ENCODE measurements at places on chromosomes 16 and 17.

DNA sequence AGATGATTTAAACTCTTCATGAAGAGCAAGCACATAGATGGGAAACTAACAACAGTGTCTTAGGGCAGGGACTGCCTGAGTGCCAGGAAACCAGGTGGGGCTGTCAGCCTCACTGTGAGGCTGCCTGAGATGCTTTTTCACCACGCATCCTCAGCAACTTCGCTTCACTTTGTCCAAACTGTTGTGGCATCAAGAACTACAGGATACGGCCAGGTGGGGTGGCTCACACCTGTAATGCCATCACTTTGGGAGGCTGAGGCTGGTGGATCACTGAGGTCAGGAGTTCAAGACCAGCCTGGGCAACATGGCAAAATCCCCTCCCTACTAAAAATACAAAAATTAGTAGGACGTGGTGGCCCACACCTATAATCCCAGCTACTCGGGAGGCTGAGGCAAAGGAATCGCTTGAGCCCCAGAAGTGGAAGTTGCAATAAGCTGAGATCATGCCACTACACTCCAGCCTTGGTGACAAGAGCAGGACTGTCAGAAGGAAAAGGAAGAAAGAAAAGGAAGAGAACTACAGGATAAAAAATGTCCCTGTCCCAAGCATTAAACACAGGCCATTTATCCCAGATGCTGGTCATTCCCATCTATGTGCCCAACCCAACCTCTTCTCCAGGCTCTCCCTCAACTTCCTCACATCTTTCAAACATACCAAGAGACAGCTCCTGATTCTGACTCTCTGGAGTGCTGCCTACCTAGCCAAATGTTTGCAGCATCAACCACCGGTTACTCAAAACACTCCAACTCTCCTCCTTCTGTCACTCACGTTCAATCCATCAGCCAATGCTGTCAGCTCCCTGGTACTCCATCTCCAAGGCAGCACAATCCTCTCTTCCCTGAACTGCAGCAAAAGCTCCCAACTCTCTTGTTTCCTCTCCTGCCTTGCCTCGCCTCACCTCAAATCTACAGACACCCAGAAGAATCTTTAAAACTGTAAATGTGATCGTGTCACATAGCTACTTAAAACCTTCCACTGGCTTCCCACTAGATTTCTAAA is 1.6 kb downstream of the EIF4A3 start:
- DNase-seq, result no peak
- peak overlapping the region; percentile 96 for H3K27ac ChIP-seq
- peaks cover 8% of the 10 kb centered on the region for H3K4me1 ChIP-seq

DNA sequence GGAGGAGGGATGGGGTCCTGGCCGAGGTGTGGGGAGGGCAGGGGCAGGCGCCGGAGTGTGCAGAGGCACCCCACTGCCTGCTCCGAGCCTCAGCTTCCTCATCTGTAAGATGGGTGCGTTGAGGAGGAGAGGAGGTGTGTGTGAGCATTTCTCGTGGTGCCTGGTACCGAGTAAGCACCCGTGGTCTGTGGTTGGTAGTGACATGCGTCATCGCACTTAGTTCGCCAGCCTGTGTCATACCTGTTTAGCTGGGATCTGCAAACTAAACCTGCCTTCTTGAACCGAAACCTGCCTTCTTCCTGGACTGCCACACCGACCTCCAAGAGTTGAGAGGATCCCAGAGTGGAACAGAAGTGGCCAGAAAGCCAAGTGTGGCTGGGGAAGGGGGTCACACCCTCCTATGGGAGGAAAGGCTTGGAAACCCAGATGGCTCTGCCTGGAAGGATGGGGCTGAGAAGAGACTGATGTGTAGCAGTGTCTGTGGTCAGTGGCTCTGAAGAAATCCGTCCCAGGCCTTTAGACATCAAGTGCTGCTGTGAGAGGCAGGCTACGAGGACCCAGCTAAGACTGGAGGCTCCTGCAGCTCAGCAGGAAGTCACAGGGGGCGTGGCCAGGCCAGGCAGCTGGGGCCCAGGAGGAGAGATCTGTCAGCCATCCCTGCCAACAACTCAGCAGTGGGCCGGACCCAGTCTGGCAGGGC is 162.6 kb upstream of the PLCG2 start:
- peak; percentile 57 for DNase-seq
- no peak overlapping the region for H3K27ac ChIP-seq
- H3K4me1 ChIP-seq, result peaks cover 4% of the 10 kb centered on the region
- H3K4me3 ChIP-seq, result no peak overlapping the region
- no peaks in the 10 kb centered on the region for H3K27me3 ChIP-seq

DNA sequence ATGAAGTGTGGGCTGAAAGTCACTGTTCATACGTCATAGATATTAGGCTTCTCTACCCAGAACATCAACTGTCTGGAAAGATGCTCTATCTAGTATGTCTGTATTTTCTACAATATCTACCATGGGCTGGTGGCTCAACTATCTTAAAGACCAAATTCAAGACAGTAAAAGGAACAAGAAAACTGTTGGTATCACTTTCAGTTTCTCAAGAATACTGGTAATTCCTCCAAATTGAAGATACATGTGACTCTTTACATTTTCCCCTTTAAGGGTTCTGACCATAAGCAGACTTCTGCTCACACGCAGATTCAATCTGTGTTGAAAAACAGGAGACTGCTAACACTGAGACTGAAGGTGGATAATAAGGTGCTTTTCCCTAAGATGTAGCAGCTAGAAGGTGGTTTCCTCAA is 24.2 kb downstream of the XPO6 start:
- H3K27me3 ChIP-seq, result no peaks in the 10 kb centered on the region
- no peaks in the 10 kb centered on the region for H3K36me3 ChIP-seq
- H3K4me1 ChIP-seq, result peaks cover 35% of the 10 kb centered on the region
- peak overlapping the region; percentile 44 for H3K27ac ChIP-seq
- no peak overlapping the region for H3K4me3 ChIP-seq

DNA sequence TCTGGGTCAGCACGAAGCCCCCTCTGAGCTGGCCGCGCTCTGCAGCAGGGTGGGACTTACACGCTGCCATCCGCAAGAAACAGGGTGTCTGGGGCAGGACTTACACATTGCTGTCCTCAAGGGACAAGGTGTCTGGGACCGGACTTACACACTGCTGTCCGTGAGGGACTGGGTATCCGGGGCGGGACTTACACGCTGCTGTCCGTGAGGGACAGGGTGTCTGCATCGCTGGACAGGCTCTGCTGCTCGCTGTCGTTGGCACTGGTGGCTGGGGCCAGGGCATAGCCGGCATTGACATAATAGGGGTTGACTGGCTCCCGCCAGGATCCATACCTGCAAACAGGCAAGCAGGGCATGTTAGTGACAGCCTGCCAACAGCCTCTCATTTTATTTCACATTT is 31.4 kb downstream of the PDIA2 start:
- no peaks in the 10 kb centered on the region for H3K27me3 ChIP-seq
- DNase-seq, result no peak
- H3K27ac ChIP-seq, result no peak overlapping the region
- peaks cover 8% of the 10 kb centered on the region for H3K36me3 ChIP-seq

GRCh38 chr17:2253768-2254406 is 49.7 kb downstream of the SMG6 start:
- peaks cover 2% of the 10 kb centered on the region for H3K36me3 ChIP-seq
- no peaks in the 10 kb centered on the region for H3K27me3 ChIP-seq
- no peak overlapping the region for H3K27ac ChIP-seq
- H3K4me3 ChIP-seq, result no peak overlapping the region

DNA sequence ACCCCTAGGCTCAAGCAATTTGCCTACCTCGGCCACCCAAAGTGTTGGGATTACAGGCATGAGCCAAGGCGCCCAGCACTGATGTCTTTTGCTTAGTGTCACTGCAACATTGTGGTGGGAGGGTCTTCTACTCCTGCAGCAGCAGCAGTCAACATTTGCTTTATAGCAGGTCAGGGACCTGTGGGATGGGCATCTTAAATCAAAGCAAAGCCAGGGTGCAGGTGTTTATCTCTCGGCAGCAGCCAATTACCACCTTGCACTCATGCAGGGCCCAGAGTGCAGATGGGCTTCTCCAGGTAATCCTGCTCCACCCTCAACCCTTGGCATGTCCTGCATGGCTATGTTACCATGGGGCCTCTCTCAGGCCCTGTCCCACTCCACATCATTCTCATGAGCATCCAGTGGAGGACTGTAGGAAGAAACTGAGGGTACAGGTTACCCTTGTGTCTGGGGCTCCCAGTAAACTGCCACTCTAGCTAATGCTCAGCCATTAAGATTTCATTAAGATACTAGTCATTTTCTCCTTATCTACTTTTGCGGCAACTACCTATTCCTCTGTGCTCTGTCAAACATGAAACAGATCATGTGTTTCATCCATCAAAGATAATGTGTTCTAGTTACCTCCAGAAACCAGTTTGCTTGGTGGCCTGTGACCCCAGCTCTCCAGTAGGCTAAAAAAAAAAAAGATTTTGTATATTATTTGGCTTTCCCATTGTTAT is 16.8 kb downstream of the ADGRG5 start:
- H3K4me3 ChIP-seq, result no peak overlapping the region
- peaks cover 21% of the 10 kb centered on the region for H3K27me3 ChIP-seq
- no peaks in the 10 kb centered on the region for H3K4me1 ChIP-seq
- H3K27ac ChIP-seq, result no peak overlapping the region

DNA sequence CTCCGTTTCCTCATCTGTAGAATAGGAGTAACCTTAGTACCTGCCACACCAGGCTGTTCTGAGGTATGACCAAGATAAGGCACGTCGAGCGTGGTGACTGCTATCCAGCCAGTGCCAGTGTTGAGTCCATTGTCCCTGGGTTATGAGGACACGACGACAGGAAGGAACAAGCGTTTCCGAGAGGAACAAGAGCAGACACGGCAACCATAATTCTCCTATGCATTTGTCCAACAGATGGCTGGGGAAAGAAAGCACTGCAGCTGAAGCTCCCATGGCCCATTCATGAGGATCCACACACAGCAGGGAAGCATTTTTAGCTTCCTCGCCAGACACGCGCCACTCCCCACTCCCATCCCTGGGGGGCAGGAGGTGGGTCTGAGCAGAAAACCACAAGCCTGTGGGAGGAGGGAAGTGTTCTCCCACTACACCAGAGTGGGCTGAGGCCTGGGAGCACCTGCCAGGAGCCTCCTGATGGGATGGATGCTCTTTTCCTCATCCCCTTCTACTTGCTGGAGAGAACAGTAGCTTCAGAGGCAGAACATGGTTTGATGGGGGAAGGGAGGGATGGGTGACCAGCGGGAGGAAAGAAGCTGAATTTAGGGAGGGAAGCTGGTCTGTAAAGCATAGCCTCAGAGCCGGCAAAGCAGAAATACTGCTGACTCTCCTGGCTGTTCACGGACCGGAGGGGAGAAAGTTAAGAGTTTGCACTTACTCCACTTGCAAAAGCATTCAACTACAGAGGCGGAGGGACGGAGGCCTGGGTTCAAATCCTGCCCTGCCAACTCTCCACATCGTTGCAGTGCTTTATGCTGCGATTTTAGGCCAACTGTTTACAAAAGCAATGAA is 2.7 kb downstream of the COTL1 start:
- no peak overlapping the region for H3K4me3 ChIP-seq
- no peaks in the 10 kb centered on the region for H3K27me3 ChIP-seq
- peaks cover 14% of the 10 kb centered on the region for H3K36me3 ChIP-seq
- H3K4me1 ChIP-seq, result peaks cover 27% of the 10 kb centered on the region

DNA sequence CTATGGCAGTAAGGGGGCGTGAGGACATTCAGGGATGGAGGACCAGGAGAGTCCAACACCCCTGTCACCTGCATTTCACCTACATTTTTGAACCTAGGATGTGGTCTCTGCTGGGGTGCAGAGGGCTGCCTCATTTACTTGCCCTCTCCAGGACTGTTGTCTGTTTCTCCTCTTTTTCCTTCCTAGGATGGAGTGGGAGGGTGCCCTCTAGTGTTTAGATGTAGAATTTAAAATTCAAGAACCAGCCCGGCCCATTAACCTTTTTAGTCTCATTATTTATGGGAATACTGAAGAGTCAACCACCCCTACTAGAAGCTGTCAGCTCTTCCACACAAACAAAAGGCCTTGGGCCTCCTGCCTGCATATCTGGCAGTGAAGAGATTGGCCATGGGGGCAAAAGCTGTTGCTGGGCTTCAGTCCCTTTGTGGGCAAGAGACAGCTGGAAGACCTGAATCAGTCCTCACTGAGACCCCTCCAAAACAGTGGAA is 2.5 kb upstream of the STARD3 start:
- H3K27me3 ChIP-seq, result peaks cover 16% of the 10 kb centered on the region
- DNase-seq, result no peak
- H3K36me3 ChIP-seq, result no peaks in the 10 kb centered on the region
- peaks cover 7% of the 10 kb centered on the region for H3K4me1 ChIP-seq

GRCh38 chr17:48470388-48471034 is 40.5 kb upstream of the SKAP1 start:
- no peak overlapping the region for H3K4me3 ChIP-seq
- no peak overlapping the region for H3K27ac ChIP-seq
- H3K36me3 ChIP-seq, result no peaks in the 10 kb centered on the region
- no peaks in the 10 kb centered on the region for H3K27me3 ChIP-seq
- H3K4me1 ChIP-seq, result peaks cover 10% of the 10 kb centered on the region
- DNase-seq, result peak; percentile 68

DNA sequence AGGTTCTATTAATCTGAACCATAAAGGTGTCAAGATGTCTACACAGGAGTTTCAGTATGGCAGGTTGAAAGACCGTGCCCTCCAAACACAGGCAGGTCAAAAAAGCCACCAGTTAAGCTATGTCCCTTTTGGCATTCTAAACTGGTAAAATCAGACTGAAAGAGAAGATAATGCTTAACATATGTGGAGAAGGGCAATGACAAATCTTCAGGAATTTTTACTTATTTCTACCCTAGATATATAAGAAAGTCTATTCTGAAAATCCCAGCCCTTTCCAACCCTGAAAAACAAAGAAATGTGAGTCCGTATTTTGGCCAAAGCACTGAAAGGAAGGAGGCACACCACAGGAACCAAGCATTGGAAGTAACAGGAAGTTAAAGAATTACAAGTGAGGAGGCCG is 16.5 kb downstream of the AP1G1 start:
- H3K36me3 ChIP-seq, result peaks cover 4% of the 10 kb centered on the region
- no peaks in the 10 kb centered on the region for H3K4me1 ChIP-seq
- no peak for DNase-seq

DNA sequence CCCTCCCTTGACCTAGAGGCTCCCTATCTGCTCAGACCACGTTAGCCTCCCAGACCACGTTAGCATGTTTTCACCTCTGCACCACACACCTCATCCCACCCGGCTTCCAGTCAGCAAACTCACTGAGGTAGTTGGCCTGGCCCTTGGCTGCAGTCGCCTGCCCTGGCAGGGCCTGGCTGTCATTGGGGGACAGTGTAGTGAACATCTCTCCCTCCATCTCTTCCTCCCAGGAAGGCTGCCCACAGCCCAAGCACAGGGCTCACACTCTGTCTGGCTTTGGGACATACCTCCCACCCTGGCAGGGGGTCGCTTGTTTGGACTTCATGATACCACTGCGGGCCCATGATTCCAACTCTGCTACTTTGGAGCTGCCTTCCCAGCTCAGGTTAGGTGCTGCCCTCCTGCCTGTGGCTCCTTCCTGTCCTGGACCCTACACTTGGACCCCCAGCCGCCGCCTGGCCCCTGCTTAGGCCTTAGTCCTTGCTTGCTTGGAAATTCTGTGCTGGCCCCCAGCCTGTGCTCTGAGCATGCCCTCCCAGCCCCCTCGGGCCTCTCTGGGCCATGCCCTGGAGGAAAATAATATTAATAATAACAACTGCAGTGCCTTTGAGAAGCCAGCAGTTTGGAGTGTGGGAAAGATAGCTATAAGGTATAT is 167.7 kb downstream of the COPRS start:
- H3K4me3 ChIP-seq, result no peak overlapping the region
- no peaks in the 10 kb centered on the region for H3K27me3 ChIP-seq
- no peak overlapping the region for H3K27ac ChIP-seq
- no peak for DNase-seq

GRCh38 chr17:41917679-41918313 is 955 bp downstream of the ACLY start:
- H3K36me3 ChIP-seq, result peaks cover 10% of the 10 kb centered on the region
- peaks cover 33% of the 10 kb centered on the region for H3K4me1 ChIP-seq
- peak overlapping the region; percentile 90 for H3K27ac ChIP-seq
- H3K4me3 ChIP-seq, result peak overlapping the region; percentile 95
